Naive thymus-derived CD4-positive, alpha-beta T cell (primary cell): ENCODE measurements at places on chromosomes 11 and 22. TPM values are rescaled to one million over a fixed set of nuclear protein-coding genes. Genes with fewer than 3 reads are reported as not detected.

DNA sequence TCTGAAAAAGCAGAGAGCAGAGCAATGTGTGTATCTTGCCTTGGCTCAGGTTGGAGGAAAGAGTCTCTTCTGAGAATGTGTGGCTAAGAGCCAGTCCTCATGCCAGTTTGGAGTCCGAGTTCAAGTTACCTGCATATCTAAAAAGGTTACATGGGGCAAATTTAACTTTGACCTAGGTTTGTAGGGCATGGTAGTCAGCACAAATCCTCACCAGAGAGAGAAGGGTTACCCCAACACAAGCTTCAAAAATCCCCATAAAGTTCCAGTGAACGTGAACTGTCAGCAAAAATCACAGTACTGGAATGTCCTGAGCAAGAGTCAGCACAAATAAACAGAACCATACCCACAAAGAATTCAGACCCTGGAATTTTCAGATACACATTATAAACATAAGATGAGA is 13.8 kb downstream of the SDHD start:
- H3K36me3 ChIP-seq = peaks cover 21% of the 10 kb centered on the region
- DNase-seq = no peak
- H3K27ac ChIP-seq = no peak overlapping the region
- H3K4me3 ChIP-seq = no peak overlapping the region

DNA sequence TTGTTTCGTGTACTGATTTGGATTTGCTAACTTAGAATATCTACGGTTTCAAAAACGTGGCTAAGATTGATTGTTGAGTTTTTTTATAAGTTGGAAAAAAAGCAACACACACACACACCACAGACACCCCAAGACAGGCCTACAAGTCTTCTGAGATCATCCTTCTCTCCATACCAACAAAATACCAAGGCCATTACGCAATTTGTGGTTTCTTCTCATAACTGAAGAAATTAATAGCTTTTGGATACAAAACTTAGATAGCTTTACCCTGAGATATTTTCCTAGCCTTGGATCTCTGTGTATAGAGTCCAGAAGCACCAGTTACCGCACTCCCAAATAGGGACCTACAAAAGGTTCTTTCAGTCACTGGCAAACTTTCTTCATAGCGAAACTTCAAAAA is 113.6 kb downstream of the SIK3 start:
- no peaks in the 10 kb centered on the region for H3K27me3 ChIP-seq
- H3K36me3 ChIP-seq = no peaks in the 10 kb centered on the region
- no peaks in the 10 kb centered on the region for H3K4me1 ChIP-seq
- H3K27ac ChIP-seq = no peak overlapping the region
- H3K4me3 ChIP-seq = no peak overlapping the region

GRCh38 chr11:61028135-61028729 is 56.8 kb downstream of the CD6 start:
- no peaks in the 10 kb centered on the region for H3K27me3 ChIP-seq

The MSANTD2 gene
- total RNA-seq = 14.4 TPM

DNA sequence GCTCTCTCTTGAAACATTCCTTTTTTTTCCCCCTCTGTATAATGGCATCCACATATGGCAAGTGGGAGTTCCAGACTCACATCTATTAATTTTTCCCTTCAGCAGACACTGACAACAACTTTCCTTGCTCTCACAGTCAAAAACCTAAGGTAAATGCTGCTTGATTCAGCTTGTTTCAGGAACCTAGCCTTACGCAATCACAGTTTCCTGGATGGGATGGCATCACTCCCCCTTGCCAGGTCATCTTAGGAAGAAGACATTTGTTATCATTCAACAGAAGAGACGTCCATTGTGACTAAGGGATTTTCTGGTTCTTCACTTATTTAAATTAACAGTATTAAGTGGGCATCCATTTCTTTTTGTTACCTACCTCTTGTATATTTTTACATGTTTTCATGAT is 112.0 kb upstream of the PDGFD start:
- H3K27me3 ChIP-seq = no peaks in the 10 kb centered on the region
- DNase-seq = no peak
- no peaks in the 10 kb centered on the region for H3K4me1 ChIP-seq
- H3K36me3 ChIP-seq = no peaks in the 10 kb centered on the region
- H3K4me3 ChIP-seq = no peak overlapping the region

DNA sequence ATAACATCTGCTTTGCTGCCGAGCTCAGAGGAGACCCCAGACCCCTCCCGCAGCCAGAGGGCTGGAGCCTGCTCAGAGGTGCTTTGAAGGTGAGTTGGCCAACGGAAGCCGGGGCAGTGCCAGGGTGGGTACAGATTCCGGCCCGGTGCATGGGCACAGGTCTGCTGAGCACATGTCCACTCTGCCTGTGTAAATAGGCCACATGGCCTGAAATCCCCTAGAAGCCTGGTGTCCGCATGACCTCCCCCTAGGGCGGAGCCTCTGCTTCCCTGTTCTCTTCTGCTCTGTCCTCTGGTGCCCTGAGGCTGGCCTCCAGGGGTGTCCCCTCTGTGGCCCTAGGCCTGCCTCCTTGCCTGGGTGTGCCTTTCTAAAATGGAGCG is 19.6 kb upstream of the TXNRD2 start:
- H3K36me3 ChIP-seq = no peaks in the 10 kb centered on the region
- H3K4me3 ChIP-seq = no peak overlapping the region
- H3K27ac ChIP-seq = no peak overlapping the region
- DNase-seq = no peak

DNA sequence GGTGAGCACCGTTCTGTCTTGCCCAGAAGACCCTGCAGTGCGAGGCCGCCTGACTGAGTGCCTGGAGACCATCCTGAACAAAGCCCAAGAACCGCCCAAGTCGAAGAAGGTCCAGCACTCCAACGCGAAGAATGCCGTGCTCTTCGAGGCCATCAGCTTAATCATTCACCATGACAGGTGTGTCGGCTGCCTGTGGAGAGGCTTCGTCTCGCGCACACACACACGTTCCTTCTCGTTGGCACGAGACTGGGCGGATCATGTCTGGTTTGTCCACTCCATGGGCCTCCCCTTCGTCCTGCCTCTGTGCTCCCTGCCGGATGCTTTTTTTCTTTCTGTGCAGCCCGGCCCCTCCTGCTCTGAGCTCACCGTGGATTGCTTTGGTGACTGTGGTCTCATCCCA is 51.1 kb downstream of the MUC6 start:
- H3K36me3 ChIP-seq = no peaks in the 10 kb centered on the region
- H3K4me3 ChIP-seq = no peak overlapping the region
- no peak for DNase-seq
- H3K4me1 ChIP-seq = no peaks in the 10 kb centered on the region

The OR9G4 gene
- total RNA-seq = not detected in 2 replicates

GRCh38 chr22:46029574-46030200 is 52.7 kb upstream of the WNT7B start:
- no peaks in the 10 kb centered on the region for H3K36me3 ChIP-seq
- no peaks in the 10 kb centered on the region for H3K4me1 ChIP-seq
- H3K27ac ChIP-seq = no peak overlapping the region
